ENCODE measurements at places on chromosomes 7 and 10. TPM values are rescaled to one million over a fixed set of nuclear protein-coding genes. Genes with fewer than 3 reads are reported as not detected.
A peak's percentile ranks its signal among the peaks of the same experiment; 100 is the strongest.

Gene INHBA
- total RNA-seq: 601 TPM

DNA sequence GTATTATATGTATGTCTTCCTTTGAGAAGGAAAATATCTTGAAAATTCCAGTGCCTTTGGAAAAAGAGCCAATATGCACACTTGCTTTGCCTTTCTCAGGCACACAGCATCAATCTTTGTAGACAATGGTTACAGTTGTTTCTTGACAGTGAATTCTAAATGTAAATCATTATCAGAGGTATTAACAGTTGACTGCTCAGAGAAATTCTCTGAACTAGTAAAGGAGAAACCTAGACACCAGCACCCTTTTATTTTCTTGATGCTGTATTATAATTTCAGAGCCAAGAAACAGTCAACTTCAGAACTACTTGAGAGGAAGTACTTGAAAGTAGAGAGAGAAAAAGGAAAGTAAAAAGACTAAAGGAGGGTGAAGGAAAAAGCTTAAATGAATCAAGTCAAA lies 185.8 kb upstream of the SMIM30 start:
- H3K27me3 ChIP-seq: peaks cover 17% of the 10 kb centered on the region
- no peak overlapping the region for H3K27ac ChIP-seq
- H3K36me3 ChIP-seq: no peaks in the 10 kb centered on the region

DNA sequence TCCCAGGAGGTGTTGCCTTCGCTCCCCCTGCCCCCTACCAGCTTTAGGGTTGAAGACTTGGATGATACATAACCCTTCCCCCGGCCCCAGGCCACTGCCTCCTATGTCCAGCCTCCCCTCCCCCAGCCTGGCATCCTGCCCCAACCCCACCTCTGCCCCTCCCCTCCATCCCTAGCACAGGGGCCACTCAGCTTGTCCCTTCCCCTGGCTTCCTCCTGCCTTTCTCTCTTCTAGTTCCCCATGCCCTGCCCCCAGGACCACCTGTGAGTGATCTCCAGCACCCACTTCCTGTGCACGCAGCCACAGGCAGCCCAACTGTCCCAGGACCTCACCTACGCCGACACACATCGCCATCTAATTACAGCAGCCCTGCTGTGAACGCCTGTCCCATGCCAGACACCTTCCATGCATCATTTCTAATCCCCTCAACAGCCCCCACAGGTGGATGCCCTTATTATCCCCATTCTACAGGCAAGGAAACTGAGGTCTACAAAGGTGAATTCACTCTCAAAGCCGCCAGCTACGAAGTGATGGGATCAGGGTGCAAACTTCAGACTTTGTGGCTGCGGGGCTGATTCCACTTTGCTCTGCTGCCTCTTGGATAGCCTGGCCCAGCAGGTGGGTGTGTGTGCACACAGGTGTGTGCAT lies 82.4 kb upstream of the CHST15 start:
- no peak for DNase-seq
- H3K27me3 ChIP-seq: peaks cover 3% of the 10 kb centered on the region
- no peaks in the 10 kb centered on the region for H3K36me3 ChIP-seq
- H3K4me3 ChIP-seq: peak overlapping the region; percentile 36
- peak overlapping the region; percentile 87 for H3K27ac ChIP-seq

DNA sequence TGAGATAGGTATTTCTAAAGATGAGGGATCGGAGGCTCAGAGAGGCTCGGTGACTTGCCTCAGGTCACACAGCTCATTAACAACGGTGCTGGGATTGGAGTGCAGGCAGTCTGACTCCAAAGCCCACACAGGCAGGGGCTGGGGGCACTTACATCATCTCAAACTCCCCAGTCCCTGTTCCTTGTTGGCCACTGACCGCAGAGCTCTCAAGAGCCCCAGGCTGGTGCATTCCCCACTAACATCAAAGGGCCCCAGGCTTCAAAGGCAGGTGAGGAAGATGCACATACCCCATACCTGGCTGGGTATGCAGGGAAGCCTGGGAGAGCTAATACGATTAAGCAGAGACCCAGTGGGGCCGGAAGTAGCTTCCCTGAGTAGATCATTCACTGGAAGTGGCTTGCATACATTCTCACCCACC lies 13.7 kb upstream of the NODAL start:
- no peak overlapping the region for H3K27ac ChIP-seq
- H3K4me3 ChIP-seq: no peak overlapping the region
- no peaks in the 10 kb centered on the region for H3K36me3 ChIP-seq
- DNase-seq: no peak
- H3K4me1 ChIP-seq: peaks cover 28% of the 10 kb centered on the region
- H3K27me3 ChIP-seq: no peaks in the 10 kb centered on the region

DNA sequence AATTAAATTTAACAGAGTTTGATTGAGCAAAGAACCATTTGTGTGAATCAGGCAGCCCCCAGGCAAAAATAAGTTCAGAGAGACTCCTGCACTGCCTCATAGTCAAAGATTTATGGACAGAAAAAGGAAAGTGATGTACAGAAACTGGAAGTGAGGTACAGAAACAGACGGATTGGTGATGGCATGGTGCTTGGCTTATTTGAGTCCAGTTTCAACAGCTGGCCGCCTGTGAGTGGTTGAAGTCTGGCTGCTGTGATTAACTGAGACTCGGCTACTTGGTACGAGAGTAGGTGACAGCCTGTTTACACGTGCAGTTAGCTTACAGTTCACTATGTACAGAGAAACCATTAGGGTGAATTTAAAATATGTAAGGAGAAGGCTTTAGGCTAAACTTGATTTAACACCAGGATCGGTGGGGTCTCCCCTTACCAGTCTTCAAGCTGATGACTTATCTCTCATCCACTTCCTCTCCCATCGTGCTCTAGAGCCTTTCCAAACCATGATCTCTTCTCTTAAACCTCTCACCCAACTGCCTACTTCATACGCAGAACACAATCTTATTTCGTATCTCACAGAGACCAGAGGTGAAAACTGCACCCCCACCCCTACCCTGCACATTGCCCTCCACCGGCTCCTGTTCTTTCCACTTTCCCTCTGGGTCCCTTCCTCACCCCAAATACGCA lies 5.0 kb upstream of the MSMB start:
- peaks cover 29% of the 10 kb centered on the region for H3K27me3 ChIP-seq
- no peaks in the 10 kb centered on the region for H3K36me3 ChIP-seq
- H3K27ac ChIP-seq: no peak overlapping the region

Measured in chondrocyte (in vitro differentiated cells).